ENCODE measurements at places on chromosomes 4 and X.

- no peak for DNase-seq
Observed at GRCh38 chr4:5654791-5655190, 53.6 kb downstream of the EVC2 start.

- DNase-seq, result no peak
Observed at GRCh38 chr4:71293705-71294104, 45.1 kb upstream of the SLC4A4 start.

GRCh38 chr4:1985294-1985693 is 23.5 kb downstream of the NELFA start:
- DNase-seq, result no peak

GRCh38 chr4:113744667-113745240 is 16.8 kb downstream of the CAMK2D start:
- no peak for DNase-seq

GRCh38 chr4:163284304-163284703 is 48.1 kb downstream of the NPY1R start:
- no peak for DNase-seq

GRCh38 chrX:153653556-153653955 is 6.6 kb downstream of the DUSP9 start:
- DNase-seq, result no peak

GRCh38 chr4:83172371-83172770 is 57.8 kb upstream of the PLAC8 start:
- no peak for DNase-seq

DNA sequence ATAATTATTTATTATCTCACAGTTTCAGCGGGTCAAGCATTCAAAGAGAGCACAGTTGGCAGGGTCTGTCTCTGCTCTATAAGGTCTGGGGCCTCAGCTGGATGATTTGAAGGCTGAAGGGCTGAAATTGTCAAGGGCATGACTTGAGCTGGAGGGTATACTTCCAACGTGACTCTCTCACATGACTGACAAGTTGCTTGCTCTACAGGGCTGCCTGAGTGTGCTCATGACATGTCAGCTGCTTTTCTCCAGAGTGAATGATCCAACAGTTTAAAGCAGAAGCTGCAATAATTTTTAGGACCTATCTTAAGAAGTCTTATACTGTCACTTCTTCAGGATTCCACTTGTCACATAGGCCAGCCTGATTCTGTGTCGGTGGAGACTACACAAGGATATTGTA is 51.2 kb downstream of the TIGD2 start:
- no peak for DNase-seq

GRCh38 chr4:133178956-133179355 is 29.9 kb downstream of the PCDH10 start:
- no peak for DNase-seq

DNA sequence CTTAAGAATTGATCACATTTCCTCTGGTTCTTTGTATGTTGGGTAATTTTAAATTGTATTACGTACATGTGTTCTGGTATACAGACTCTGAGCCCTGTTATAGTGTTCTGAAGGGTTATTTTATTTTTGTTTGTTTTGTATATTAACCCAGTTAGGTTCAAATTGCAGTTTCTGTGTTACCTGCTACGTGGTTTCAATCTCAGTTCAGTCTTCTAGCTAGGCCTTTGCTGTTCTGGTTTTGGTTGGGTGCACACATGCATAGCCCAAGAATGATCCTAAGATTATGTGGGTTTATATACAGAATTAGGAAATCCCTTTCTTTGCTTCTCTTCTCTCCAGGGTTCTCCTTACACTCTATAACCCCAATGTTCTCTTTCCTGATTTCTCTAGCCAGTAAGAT is 161.0 kb downstream of the PPP1R2C start:
- no peak for DNase-seq

GRCh38 chr4:52651996-52652672 is 7.0 kb downstream of the USP46 start:
- no peak for DNase-seq

DNA sequence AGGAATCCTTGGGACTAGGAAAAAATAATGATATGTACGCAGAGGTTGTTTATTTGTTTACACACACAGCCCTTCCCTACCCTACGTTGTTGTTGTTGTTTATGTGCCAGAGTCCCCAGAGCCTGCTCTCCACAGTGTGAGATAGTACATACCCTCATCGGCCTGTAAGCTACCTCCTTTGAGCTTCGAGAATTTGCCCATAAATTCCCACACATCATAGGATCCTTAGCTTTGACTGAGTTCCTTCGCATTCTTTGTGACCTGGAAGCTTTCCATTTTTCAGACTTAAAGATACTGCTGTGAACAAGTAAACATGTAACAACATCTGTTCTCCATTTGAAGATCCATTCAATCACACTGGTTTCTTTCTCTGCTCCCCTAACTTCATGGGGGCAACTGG is 114.5 kb downstream of the IRF2 start:
- DNase-seq, result no peak

DNA sequence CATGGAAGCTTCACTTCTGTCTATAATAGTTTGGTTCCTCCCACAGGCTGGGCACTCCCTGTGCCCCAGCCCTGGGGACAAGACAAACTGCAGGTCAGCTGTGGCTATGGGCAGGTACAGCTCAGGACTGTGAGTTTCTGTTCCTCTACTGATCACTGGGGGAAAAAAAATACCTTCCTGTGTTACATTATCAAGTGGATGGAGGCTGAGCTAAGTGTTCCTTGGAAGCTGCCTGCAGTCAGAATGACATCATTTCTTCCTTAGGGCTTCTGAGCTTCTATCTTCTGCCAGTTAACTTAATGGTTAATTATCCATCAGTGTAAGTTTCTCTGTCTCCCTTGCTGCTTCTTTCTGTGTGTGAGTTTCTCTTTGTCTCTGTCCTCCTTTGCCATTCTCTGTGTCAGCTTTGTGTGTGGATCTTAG is 4.6 kb downstream of the RAB33A start:
- DNase-seq, result no peak

DNA sequence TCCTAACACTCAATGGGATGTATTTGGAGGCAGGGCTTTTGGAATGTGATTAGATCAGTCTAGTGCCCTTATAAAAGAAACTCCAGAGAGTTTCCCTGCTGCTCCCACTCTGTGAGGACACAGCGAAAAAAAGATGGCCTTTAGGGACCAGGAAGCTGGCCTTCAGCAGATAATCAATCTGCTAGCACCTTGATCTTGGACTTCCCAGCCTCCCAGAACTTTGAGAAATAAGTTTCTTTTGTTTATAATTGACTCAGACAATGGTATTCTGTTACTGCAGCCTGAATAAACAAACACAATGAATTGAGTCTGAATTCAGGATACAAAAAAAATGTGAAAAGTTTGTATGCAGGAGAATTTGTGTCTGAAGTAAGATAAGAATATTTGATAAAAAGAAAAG is 842.1 kb downstream of the FSTL5 start:
- no peak for DNase-seq

DNA sequence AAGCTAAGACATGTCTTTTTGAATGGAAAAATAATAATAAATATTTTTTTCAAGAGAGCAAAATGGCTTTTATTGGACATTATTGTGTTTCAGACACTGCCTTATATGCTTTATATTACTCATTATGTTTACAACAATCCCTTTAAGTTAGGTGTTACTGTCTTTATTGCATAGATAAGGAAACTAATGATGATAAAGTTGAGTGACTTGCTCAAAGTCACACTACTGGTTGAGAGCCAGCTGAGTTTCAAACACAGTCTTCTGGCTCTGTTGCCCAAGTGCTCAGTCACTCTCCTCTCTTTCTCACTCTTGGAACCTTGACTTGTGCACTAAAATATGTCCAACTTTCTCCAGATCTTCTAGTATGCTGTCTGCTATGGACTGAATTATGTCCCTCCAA is 71.5 kb upstream of the SLC39A8 start:
- DNase-seq, result no peak

DNA sequence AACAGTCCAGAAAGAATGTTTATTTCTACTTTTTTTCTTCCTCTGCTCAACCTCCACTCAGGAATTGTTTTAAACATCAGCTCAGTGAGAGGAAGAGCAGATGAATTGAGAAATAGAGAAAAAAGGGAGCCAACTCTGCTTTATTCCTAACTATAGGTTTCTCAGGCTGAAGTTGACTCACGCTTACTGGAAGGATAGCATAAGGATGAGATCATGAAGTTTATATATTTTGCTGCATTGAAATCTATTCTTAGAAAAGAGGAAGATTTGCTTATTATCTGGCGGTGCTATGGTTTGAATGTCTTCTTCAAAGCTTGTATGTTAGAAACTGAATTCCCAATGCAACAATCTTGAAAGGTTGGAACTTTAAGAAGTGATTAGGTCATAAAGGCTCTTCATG is 1673.4 kb upstream of the PCDH7 start:
- no peak for DNase-seq

DNA sequence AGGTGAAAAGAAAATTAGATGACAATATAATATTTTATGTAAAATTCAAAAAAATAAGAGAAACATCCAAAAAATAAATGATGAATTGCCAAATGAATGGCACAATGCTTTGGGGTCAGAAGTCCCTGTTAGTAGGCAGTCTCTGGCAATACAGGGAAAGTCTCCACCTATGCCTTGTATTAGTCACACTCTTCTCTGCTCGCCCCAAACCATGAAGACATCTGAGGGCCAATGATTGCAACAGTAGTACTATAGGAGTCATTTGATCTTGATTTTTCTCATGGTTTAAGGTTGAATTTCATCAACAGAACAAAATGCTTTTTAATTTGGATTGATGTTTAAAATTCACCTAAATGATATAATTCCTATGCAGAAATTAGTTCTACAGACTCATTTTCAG is 3.9 kb upstream of the PRSS12 start:
- DNase-seq, result no peak

DNA sequence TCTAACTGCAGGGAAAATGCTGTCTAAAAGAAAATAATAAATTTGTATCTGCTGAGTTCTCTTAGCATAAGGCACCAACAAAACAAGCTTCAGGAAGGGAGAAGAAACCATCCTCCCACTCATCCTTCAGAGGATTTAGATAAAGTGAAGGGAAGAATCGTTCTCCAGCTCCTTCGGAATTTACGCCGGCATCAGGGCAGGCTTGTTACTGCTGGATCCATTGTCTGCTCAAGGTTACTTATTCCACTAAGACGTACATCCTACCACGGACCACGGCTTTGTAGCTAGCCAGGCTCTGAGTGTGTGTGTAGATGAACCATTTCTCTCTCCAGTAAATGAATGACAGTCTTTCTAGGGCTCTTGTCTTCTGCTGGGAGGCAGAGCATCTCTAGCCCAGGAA is 60.4 kb downstream of the HAND2 start:
- no peak for DNase-seq

DNA sequence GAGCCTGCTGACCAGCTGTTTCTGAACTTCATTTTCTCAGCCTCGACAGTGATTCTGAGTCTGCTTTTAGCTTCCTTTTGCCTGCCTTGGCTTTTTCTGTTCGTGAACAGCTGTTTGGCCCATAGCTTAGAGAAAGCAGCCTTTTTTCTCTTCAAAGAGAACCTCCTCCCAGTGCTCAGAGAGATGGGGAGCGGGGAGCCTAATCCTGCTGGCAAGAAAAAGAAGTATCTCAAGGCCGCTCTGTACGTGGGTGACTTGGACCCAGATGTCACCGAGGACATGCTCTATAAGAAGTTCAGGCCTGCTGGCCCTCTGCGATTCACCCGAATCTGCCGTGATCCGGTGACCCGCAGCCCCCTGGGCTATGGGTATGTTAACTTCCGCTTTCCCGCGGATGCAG is 756 bp downstream of the PABPC5 start:
- no peak for DNase-seq

- DNase-seq, result no peak
Observed at GRCh38 chr4:57351731-57352130, 241.5 kb upstream of the IGFBP7 start.

DNA sequence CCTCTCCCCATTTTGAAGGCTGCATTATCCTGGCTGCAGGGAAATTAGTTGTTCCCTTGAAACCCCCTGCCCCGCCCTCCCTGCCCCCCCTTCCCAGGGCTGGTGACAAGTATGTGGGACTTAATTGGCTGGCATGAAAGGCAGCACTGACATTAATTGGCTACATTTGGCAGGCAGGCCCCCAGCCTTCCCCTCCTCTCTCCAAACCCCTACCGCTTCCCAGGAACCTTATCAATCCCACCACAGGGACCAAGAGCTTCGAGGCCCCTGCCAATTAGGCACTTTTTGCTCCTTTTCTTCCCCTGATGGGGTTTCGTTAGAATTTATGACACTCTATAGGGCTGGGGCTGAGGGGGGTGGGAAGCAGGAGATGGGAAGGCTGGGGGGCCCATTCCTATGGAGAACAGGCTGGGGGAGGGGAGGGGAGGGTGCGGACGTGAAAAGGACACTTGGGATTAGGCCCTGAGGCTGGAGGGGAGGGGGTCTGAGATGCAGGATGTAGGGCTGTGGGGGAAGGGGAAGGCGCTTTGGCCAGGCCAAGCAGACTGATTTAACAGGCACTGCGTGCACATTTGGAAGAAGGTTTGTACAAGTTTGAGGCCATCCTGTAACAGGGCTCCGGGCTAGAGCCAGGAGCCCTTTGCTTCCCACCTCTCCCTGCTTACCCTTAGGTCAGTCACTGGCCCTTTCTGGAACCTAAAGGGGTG is 52.2 kb downstream of the EFNB1 start:
- DNase-seq, result no peak

- DNase-seq, result no peak
Observed at GRCh38 chr4:127623797-127624083, 9.0 kb upstream of the INTU start.

DNA sequence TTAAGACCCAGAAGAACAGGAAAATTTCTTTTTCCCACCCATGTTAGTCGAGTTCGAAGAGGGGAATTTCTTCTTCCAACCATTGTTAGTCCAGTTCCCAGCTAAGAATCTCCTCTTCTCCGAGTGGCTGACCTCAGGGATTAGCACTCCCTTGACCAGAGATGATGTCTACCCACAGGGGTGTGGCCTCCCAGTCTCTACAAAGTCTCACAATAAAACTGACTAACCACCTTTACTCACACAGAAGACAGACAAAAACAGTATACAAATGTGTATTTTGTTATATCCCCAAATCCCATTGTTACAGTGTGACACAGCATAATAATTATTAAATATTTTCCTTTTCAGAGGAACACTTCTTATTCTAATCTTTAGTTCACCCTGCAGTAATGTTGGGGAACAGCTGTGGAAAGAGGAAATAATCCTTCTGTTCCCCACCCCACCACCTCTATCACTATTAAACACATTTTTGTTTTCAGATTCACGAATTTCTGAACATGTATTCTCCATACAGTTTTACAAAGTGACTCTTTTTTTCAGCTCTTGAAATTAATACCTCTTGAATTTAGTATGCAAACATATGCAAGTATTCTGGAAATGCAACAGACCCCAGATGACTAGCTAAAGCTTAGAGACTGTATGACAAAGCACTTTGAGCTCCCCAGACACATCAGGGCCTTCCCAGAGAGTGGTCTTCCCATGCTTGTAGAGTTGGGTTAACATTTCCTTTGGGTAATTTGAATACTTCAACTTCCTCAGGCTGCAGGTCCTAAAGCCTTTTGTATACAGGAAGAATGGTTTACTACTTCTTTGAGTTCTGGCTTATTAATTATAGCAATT is 62.5 kb upstream of the NFKB1 start:
- DNase-seq, result no peak

DNA sequence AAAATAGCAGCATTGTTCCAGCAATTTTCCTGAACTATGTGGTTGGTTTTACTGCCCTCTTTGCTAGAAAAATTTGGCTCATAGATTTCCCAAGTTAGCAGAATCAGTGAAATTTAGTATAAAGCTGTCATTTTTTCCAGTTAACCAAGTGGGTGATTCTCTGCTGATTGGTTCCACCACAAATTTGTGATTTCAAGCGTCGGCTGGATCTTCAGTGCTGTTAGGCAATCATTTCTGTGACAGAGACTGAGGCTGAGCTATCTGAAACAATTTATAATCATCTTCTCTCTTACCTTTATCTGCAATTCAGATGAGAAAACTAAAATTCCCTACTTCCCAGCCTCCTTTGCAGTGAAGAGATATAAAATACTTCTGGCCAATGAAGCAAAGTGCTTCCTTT is 68.6 kb upstream of the OTUD4 start:
- DNase-seq, result no peak
